Stimulated activated CD4-positive, alpha-beta T cell treated with anti-CD3 and anti-CD28 coated beads, Interleukin-1b, Interleukin-23, amount 100 ng/mL, for 24 hours (primary cell): ENCODE measurements at places on chromosomes 1 and 21.

- no peak for DNase-seq
Observed at GRCh38 chr21:39121600-39122355, 61.5 kb downstream of the PSMG1 start.

DNA sequence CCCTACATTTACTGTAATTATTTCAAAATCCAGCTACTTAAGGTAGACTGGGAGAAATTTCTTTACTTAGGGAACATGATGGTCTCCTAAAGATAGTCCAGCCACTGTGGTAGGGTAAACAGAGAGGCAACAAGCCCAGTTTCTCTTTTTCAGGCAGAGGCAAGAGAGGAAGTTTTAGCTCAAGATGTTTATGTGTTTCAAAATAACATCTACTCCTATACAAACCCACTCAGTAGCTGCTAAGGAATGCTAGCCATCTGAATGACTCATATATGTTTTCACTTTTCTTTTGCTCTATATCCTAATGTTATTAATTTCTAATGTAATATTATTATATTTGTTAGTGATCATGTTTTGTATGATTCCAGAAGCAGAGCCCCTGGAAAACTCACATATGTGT is 856.6 kb downstream of the PLA2G4A start:
- no peak for DNase-seq

- no peak for DNase-seq
Observed at GRCh38 chr1:150535511-150536287, 13.5 kb upstream of the ADAMTSL4 start.

DNA sequence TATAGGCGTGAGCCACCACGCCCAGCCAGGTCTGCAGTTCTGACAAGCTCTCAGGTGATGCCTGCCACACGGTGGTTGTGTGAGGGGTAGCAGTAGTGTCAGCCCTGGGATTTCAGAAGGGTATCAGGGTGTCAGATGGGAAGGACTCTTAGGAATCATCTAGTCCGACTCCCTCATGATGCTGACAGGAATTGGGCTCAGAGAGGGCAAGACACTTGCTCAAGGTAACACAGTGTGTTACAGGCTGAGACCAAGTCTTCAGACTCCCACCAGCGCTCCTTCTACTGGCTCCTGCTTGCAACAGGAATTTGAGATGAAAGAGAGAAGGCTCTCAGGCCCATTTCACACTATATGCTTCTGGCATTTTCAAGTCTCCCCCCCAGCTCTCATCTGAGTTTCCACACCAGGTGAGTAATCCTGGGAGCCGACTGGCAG is 6.9 kb downstream of the HTR1D start:
- DNase-seq: no peak

GRCh38 chr1:118077331-118078045 is 107.5 kb downstream of the SPAG17 start:
- no peak for DNase-seq

- DNase-seq: no peak
Observed at GRCh38 chr1:161172776-161173376, 4.4 kb downstream of the B4GALT3 start.

DNA sequence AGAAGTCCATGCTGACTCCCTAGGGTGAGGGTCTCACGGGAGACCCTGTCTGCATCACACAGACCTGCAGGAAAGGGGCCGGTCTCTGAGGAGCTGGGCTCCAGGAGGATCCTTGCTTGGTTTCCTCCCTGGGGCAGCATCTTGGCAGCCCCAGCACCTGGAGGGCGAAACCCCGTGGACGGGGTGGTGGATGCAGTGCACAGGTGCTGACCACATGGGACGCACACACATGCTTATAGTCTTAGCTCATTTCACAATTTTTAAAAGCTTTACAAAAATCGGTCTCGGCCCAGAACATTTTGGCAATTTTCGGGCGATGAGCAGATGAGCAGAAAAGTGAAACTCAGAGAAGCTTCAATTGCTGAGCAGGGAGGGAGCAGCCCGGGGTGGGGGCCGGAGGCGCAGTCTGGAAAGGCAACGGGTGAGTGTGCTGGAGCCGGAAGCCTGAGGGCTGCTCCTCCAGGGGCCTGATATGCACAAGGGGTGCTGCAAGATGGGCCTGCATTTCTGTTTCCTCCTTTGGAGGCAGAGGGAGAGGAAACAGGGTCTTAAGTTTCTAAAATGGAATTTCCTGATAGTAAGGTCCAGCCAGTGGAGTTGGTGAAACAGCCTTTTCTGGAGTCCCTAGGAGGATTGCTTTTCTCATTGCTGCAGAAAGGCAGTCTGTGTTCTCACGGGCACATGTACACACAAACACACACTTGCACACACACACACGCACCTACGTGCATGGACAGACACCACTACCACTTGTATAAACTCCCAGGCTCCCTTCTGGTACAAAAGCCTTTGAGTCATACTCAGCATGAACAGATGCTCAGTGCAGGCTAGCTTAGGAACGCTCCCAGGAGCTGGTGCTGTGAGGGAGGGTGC is 60.6 kb downstream of the SCCPDH start:
- no peak for DNase-seq
